Occipital lobe (tissue), 3 donors: ENCODE measurements at places on chromosomes 6 and 20.

DNA sequence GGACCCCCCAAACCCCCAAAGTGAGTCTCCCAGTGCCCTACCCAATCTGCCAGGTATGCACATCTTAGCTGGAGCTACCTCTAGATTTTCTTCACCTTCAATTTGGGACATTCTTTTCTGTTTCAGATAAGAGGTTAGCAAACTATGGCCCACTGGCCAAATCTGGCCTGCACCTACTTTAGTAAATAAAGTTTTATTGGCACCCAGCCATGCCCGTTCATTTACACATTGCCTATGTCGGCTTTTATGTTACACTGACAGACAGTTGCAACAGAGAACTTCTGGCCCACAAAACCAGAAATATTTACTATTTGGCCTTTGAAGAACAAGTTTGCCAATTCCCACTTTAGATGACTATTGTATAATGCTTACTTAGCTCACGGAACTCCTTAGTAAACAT lies 55.9 kb upstream of the STX16 start:
- no peak for DNase-seq

GRCh38 chr6:139323511-139324300 lies 31.9 kb upstream of the TXLNB start:
- no peak for DNase-seq

GRCh38 chr6:119800526-119800925 lies 451.0 kb upstream of the MAN1A1 start:
- no peak for DNase-seq

- DNase-seq = no peak
Measured at GRCh38 chr6:2523061-2523460, 227.7 kb downstream of the MYLK4 start.

- no peak for DNase-seq
Measured at GRCh38 chr6:89993411-89993810, 99.1 kb downstream of the GJA10 start.

DNA sequence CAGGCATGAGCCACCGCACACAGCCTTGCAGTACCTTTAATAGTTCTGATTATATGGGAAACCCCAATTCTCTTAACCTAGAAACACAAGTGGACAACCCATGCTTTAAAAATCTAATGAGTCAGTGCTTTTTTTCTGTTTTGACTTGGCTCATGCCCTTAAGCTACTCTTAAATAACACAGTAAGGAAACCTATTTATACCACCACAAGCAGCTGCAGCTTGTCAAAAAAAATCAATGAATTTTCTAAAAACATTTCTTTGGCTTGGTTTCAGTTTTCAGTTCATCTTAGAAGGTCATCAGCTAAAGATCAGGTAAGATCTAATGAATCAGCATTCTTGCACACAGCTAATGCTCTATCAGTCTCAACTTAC lies 124.1 kb upstream of the DST start:
- DNase-seq = no peak

GRCh38 chr6:154478021-154478700 lies 32.3 kb downstream of the CNKSR3 start:
- DNase-seq = peak; percentile 54

- no peak for DNase-seq
Measured at GRCh38 chr6:111430605-111431376, 52.2 kb downstream of the REV3L start.
